ENCODE measurements at places on chromosomes 2 and 18.

- no peak for DNase-seq
These were observed at the start of gene SIX3 for GRCh38 chr2:44941551-44942234. SIX3 (plus strand) TSS chr2:44941702; CDS start chr2:44942105, 403 bp downstream.

- DNase-seq = no peak
These were observed 891 bp upstream of the NR4A2 start for GRCh38 chr2:156333274-156333950.

DNA sequence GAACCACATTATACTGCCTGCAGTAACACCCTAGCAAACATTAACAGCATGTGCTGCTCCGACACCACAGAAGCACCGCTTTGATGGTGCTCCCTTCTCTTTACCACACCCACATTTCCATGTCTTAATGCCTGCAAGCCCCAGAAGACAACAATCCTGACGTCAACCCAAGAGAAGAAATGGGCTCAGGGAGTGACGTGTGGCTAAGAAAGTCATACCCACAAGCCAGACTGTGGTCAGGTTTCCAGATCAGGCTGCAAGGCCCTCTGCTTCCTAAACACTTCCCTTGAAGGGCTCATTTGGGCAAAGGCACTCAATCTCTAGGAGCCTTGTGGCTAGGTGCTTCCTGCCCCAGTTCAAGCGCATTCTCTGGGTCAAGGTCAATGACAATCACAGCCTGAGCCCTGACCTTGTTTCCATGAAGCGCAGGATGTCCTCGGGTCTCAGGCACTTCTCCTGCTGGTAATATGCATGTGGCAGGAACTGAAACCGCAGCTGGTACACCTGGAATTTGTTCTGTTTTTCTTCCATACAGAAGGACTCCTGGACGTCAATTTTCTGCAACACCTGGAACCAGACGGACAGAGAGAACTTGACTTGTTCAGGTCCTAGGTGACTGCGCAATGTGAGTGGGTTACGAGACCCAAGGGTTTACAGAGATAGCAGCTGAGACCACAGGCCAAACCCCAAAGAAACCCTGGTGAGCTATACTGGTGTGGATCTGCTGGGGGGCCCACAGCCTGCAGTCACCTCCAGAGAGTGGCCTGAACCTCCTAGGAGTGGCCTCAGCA is 67.2 kb downstream of the POLR1A start:
- DNase-seq = no peak

GRCh38 chr2:85430752-85431569 is 12.4 kb downstream of the SH2D6 start:
- no peak for DNase-seq

- DNase-seq = no peak
These were observed 415.7 kb upstream of the TCF4 start for GRCh38 chr18:56003720-56004088.

GRCh38 chr2:152481881-152482583 is 147.1 kb downstream of the FMNL2 start:
- DNase-seq = no peak

DNA sequence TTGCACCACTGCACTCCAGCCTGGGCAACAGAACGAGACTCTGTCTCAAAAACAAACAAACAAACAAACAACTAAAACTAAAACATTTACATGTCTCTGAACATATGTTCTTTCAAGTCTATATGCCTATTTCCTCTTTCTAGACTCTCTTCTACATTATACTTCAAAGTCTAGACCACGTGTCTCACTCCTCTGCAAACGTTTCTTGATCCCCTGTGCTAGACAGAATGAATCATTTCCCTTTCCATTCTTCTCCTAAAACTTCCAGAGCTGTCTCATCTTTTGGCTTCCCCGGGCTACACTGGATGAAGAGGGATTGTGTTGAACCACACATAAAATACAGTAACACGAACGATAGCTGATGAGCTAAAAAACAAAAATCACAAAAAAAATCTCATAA is 67.1 kb downstream of the BAZ2B start:
- DNase-seq = no peak

GRCh38 chr2:46462936-46463335 is 16.4 kb upstream of the TMEM247 start:
- DNase-seq = peak; percentile 41

DNA sequence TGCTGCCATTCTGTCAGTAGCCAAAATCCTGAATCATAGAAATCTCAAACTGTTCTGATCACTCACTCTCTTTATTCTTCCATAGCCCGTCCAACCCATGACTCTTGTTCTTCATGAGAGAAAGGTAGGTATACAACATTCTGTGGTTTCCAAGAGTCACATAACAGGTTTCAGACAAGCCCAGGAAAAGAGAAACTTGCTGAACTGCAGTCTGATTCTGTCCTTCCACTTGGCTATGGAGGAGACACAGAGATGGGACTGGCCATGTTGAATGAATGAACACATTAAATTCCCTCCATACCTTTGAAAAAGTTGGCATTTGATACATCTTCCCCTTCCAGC is 880.2 kb upstream of the CELF4 start:
- DNase-seq = no peak

GRCh38 chr2:107810734-107811133 is 16.0 kb upstream of the RGPD4 start:
- DNase-seq = no peak

- DNase-seq = no peak
These were observed 48.3 kb downstream of the LAMA3 start for GRCh38 chr18:23737578-23737977.

DNA sequence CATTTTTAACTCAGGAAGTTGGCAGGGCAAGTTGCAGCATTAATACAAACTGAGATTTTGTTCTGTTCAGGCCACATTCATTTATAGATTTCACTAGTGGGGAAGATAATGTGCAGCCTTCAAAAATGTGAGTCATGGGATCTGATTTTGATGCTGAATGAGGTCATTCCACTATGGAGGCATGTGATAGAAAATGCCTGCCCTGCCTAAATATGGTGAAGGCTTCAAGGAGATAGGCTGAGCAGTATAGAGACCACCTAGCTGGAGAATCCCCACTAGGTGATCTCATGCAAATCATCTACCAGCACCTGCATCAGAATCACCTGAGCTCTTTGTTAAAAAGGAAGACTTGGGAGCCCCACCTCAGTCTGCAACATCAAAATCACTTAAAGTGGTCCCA is 43.7 kb downstream of the PAX3 start:
- no peak for DNase-seq

DNA sequence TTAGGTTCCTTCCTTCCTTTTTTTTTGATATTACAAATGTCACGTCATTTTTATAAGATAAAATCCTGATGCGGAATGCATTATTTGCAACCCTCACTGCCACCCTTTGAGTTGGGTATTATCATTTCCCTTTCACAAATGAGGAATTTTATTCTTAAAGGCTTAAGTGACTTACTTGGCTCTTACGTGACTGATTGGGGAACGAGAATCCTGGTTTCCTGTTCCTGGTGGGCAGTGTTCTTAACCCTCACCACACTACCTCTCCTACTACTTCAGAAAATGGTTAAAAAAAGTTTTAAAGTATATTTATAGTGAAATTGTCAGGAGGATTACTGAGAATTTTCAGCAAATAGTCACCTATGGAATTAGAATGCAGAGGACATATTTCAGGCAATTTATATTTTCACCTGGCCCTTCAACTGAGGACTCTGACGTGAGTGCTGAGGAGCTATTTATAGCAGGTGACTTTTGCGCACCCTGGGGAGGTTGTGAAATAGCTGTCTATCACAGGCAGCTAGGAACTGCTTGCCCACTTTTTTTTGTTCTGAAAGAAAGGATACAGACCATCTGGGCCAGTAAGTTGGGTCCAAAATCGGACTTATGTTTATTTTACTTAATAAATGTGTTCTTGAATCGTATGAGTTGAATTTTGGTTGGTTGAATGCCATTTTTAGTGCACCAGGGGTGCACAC is 18.7 kb upstream of the RASGRP3 start:
- DNase-seq = no peak
